ENCODE measurements at places on chromosomes 2 and 18. TPM values are rescaled to one million over a fixed set of nuclear protein-coding genes. Genes with fewer than 3 reads are reported as not detected.

Gene GAD1
- not detected for total RNA-seq

Gene ABCB11
- 0.37 TPM for total RNA-seq

Gene NMUR1
- total RNA-seq = 0.34 TPM

Gene FLACC1
- 4.9 TPM for total RNA-seq

Gene CHN1
- 9.4 TPM for total RNA-seq

Gene CTIF
- 70.6 TPM for total RNA-seq

Gene HRH4
- not detected for total RNA-seq

Gene ELMOD3
- 22.1 TPM for total RNA-seq

DNA sequence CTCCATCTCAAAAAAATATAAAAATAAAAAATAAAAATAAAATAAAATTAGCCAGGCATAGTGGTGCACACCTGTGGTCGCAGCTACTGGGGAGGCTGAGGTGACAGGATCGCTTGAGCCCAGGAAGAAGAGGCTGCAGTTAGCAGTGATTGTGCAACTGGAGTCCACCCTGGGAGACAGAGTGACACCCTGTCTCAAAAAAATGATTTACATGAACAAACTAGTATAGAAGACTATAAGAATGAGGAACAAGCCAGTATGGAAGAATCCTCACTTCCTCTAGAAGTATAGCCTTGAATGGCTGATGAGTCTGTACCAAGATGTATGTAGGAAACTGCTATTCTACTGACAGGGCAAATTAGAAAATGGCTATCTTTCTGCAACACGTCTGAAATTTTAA lies 10.9 kb downstream of the YES1 start:
- DNase-seq = no peak

- DNase-seq = no peak
These were observed 59.7 kb downstream of the PTH2R start for GRCh38 chr2:208466151-208466919.

GRCh38 chr2:174083843-174084458 lies 118.8 kb upstream of the SP3 start:
- no peak for DNase-seq

- no peak for DNase-seq
These were observed 26.9 kb upstream of the DARS1 start for GRCh38 chr2:136012315-136012714.

GRCh38 chr2:157822993-157823392 lies 53.1 kb downstream of the ACVR1 start:
- DNase-seq = no peak

- peak; percentile 56 for DNase-seq
These were observed 93.0 kb upstream of the SMAD2 start for GRCh38 chr18:48023334-48024008.

DNA sequence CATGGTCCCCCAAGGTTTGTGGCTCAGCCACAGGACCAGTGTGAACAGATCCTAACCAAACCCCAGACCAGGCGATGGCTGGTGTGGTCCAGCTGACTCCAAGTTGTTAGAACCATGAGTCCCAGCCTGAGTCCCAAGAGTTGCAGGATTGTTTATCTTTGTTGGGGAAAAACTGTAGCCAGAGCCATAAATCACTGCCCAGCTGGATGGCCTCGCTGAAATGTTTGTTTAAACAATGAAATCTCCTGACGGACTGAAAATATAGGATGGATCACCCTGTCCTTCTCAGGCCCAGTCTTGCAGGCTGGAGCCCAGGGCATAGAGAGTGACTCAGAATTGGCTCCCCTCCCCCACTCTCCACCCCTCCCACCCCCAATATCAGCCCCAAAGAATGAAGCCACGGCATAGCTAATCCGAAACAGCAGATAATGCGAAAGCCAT lies 36.4 kb downstream of the PKDCC start:
- DNase-seq = no peak

DNA sequence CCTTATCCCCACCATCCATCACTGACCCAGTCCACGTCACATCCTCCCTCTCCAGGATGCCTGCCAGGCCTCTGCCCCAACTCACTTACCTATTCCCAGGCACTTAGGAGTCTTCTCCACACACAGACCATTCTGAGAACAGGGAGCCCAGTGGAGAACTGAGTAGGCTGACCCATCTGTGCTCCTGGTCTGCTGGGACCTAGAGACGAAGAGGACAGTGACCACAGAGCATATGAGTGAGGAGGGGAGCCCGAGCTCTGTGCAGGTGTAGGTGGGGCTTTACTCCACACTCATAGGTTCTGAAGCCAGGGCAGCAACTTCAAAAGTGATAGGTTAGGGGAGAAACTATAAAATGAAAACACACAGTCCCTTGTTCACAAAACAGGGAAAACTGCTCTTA lies 130.0 kb downstream of the NDUFA10 start:
- no peak for DNase-seq

DNA sequence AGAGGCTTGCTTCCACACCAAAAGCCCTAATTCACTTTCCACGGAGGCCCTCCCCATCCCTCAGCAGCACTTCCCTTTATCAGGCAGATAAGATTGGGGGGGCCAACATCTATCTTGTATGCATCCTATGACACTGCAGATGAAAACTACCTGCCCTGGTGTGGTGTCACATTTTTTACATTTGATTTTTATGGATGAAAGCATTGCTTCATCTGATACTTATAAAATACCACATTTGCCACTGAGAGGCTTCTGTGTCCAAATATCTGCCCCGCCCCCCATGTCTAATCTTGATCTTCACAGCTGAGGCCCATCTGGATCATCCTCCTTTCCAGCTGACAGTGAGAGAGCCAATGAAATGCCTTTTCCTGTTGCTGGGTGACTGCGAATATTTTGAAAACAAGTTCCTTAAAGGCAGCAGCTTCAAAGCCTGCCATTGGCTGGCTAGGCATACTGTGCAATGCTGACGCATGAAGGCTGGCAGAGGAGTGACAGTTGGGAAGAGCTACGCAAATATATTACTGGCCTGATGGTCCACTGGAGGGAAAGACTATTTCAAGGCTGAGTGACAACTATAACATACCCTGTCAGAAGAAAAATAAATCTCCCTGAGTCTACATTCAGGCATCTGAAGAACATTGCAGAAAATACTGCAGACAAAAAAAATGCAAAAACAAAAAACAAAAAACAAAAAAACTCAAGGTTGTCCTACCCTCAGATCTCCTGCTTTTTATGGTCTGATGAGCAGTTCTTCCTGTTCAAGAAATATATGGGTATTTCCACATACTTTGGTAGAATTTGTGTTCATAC lies 318.7 kb downstream of the PDE11A start:
- DNase-seq = peak; percentile 83

GRCh38 chr2:232489516-232490220 lies 2.0 kb upstream of the ECEL1 start:
- DNase-seq = no peak

DNA sequence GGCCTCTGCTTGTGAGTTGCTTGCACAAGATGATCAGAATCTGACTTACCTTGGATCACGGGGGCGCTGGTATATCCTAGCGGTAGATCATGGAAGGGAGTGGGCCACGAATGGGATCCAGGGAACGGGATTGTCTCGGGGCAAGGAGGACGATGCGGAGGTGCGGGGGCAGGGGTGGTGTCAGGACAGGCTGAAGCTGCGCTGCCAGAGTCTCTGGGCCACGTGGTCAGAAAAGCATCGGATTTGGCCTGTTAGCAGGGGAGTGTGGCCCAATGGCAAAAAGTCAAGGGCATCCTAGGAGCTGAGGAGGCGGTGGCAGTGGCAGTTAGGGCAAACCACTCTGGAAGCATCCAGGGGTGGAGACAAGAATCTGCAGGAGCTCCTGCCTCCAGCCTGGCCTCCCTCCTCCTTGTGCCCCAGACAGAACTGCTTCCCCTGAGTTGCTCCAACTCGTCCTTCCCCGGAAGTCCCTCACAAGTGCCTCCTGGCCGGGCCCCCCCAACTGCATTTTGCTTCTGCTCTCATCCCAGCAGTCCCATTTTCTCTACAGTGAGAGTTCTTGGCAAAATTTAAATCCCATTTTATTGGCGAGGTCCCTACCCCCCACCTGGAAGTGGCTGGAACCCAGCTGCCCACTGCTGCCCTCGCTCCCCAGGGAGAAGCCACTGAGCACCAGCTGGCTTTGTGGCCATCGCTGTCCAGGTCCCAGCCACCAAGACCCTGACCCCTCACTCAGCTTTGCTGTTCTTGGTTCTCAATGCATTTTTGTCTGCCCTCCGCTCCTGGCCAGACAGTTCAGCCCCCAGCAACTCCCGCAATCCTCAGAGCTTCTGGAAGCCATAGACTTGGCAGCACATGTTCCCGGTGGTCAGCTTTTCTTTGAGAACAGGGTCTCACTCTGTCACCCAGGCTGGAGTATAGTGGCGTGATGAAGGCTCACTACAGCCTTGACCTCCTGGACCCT lies 5.6 kb upstream of the CCDC74B start:
- no peak for DNase-seq
